Stimulated activated CD4-positive, alpha-beta T cell treated with anti-CD3 and anti-CD28 coated beads, Interleukin-15, amount 100 ng/mL, for 48 hours (primary cell): ENCODE measurements at places on chromosomes 7 and 10.

DNA sequence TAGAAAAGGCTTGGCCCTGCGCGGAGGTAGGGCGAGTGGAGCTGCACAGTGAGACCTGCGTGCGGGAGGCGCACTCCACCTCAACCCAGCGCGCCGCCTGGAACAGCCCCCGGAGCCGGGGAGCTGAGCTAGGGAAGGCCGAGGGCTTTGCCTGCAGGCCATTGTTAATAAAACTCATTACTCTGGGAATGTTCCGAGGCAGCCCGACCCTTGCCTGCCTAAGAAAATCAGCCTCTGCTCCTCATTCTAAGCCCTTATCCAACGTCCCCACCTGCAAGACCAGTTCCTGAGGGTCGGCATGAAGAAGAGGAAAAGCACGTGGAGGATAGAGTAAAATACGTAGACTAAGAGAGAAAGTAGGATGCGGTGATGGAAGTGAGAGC, 55.3 kb downstream of the C7orf25 start:
- DNase-seq: no peak

- no peak for DNase-seq
Observed at GRCh38 chr7:68994841-68995240, 603.4 kb upstream of the AUTS2 start.

DNA sequence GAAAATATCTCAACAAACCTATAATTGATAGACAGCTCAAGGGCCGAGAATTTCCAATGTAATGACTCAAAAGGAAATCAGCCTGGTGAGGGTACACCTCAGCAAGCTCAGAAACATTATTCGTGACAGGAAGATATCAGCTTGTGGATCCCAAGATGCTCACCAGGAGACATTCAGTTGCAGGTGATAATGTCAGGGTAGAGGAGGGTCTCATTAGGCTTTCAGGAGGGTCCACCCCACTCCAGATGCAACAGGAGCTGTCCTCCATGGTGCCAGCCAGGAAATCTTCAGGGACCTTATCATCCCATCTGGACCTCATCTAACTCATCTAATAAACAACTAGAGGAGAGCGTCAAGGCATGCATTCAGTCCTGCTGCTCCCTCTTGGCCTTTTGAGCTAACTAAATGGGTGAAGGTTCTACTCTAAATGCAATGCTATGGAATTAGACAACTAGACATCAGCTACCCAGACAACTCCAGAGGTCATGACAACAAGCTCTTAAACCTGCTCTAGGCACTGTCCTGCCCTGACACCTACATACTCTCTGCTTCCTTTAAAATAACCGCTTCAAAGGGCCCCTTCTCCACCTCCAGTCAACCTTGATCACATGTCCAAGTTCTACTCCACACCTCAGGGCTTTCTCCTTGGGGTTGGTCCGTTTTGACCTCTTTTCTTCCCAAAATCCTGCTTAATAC, 4.3 kb upstream of the GIMAP5 start:
- no peak for DNase-seq

DNA sequence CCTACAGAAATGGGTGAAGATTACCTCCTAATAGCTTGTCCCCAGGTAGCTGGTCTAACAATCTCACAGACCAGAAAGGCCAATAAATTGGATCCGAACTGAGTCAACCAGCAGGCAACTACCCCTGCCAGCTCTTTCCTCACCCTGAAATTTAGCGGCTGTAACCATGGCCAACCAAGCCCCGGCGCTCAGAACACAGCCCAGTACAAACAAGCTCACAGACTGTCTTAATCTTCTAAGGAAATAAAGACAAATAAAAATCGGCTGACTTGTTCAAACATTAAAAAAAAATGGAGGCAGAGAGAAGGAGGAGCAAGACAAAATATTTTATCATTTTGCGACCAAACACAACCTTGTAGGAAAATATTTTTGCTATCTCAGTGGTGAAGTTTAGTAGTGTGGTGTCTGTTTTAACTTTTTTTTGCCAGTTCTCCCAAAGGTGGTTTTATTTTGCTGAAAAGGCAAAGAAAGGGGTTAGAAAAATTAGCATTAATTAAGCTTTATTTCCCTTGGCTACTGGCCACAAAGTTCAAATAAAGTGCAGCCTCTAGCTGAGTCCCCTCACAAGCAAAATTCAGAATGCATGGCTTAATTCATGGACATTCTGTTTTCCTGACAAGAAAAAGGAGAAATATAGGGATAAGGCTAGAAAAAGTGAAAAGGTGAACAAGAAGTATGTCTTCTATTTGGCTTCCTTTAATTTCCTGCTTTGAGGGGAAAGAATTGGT, 313.0 kb upstream of the NPVF start:
- no peak for DNase-seq

GRCh38 chr10:132332433-132332754, 401 bp downstream of the LRRC27 start:
- DNase-seq: no peak

- DNase-seq: no peak
Observed at GRCh38 chr7:90597563-90598253, 1.6 kb downstream of the CDK14 start.

DNA sequence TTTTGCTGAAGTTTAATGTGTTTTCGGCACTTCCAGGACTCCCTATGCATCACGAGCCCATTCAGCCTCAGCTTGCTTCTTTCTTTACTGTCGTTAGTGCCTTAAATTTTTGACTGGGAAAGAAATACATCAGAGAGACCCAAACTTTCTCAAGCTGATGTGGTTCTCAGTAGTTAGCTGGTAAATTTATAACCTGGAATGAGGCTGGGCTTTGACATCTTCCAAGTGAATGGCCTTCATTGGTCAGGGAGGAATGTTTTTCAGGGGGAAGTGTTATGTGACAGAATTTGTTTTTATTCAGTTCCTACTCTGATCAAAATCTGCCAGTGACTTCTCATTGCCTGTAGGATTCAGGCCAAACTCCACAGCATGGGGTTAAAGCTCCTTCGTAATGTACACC, 296.9 kb downstream of the SORCS3 start:
- no peak for DNase-seq

DNA sequence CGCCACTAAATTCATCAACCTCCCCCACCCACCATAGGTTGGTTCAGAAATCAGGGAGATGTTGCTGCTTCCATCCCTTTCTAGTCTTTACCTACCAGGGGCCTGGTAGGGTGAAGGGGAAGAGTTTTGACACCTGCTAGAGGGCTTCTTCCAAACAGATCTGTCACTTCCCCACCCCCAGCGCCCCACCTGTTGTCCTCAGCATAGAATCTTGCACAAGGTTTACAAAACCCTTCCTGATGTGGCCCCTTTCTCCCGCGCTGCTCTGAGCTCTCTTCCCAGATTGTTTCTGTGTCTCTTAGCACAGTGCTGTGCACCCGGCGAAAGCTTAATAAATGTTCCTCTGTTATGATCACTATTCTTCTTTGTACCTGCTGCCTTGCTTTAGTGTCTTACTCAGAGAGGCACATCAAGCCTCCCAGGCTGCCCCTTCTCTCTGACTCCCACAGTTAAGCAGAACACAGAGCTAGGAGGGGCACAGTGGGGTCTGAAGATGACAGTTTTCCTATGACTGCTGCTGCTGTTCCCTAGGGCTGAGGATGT, 11.2 kb upstream of the C10orf95 start:
- no peak for DNase-seq

DNA sequence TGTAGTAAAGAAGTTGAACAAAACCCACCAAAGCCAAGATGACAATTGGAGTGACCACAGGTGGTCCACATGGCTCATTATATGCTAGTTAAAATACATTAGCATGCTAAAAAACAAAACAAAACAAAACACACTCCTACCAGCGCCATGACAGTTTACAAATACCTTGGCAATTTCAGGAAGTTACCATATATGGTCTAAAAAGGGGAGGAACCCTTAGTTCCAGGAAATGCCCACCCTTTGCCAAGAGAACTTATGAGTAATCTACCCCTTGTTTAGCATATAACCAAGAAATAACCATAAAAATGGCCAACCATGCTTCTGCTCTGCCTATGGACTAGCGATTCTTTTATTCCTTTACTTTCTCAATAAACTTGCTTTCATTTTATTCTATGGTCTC, 979.1 kb upstream of the POT1 start:
- DNase-seq: no peak

GRCh38 chr7:44147026-44147991, 6.2 kb upstream of the MYL7 start:
- no peak for DNase-seq

DNA sequence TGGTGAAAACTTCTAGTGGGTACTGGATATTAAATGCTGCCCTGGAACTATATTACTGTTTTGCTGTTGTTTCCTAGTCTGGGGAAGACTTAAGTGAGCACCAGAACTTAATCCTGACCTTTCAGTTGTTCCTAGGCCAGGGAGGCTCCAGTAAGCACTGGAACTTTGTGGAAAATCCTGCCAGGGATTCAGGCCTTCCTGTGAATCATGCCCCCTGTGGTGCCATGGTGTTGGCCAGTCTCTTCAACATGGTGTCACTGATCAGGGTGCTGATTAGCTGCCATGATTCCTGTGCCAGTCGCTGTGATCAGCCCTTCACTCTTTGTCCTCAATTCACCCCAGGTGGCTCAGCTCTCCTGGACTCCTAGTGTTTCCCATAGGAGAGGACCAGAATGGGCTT, 8.5 kb upstream of the AOAH start:
- no peak for DNase-seq

- no peak for DNase-seq
Observed at GRCh38 chr10:89129911-89130310, 77.2 kb downstream of the CH25H start.

DNA sequence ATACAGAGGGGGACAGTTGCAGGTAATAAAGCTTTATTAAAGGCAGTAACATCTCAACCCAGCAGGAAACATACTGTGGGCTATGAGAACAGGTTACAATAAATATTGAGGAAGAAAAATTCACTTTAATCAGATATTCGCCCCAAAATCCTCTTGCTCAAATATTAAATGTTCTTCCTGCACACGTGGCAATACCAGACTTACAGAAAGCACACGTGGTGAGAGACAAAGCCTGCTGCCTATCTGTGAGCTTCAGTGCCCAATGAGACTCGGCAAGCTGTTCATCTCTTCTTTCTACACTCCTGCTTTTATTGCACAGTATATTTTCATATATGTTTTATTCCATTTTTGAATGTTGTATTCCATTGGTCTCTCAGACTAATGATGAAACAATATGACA, 113.2 kb downstream of the OR13A1 start:
- no peak for DNase-seq

GRCh38 chr7:87628780-87629569, 777 bp downstream of the RUNDC3B start:
- DNase-seq: peak; percentile 14

GRCh38 chr7:69204943-69205342, 393.3 kb upstream of the AUTS2 start:
- no peak for DNase-seq

DNA sequence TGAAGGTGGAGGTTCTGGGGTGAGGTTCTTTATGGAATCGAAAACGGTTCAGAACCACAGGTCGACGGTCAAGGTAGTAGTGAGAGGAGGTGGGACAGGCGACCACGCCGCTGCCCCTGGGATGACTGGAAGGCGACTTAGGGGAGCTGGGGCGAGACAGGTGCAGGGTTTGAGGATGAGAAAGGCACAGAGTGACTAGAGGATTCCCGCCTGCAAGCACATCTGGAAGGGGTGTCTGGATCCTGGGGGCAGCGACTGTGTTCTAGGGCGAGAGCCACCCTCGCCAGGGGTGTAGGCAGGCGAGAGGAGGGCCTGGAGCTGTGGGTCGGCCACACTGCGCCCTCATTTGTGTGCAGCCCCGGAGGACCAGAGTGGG, 468 bp upstream of the IRF5 start:
- no peak for DNase-seq

DNA sequence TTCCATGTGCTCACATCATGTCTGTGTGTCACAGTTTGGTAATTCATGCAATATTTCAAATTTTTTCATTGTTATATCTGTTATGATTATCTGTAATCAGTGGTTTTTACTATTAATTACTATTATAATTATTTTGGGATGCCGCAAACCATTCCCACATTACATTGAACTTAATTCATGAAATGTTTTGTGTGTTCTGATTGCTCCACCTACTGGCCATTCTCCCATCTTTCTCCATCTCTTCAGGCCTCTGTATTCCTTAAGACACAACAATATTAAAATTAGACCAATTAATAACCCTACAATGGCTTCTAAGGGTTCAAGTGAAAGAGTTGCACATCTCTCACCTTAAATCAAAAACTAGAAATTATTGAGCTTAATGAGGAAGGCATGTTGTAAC, 398.5 kb downstream of the PCDH15 start:
- DNase-seq: no peak

DNA sequence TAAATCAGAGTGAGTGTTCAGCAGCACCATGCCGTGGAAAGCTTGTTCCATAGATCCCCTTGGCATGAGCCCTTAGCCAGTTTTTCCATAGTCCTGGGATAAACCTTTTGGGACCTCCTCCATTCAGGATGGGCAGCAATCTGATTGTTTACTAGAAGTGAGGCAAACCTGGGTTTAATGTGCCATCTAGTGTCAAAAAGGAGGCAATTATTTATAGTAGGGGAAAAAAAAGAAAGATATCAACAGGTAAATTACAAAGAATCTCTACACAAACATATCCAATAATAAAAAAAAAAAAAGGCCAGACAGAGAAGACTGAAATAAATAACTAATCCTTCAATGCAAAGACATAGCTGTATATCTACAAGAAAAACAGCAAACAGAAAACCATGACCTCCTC, 229.0 kb upstream of the STK17A start:
- no peak for DNase-seq

DNA sequence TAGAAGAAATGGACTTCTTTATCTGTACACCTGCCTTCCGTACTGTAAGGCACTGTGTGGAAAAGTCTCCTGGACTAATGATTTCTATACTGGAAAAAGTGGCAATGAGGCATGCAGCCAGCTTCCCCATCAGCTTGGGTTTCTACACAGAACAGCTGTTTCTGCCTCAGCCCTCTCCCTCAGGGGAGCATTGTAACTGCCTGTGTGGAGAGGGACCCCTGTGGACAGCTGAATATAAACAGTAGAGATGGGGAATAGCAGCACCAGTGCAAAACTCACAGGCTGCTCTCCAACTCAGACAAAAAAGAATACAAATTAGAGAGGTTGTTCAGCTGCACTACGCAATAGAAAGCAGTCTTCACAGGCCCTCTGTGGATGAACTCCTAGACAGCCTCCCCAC, 451.3 kb upstream of the MBL2 start:
- DNase-seq: no peak

DNA sequence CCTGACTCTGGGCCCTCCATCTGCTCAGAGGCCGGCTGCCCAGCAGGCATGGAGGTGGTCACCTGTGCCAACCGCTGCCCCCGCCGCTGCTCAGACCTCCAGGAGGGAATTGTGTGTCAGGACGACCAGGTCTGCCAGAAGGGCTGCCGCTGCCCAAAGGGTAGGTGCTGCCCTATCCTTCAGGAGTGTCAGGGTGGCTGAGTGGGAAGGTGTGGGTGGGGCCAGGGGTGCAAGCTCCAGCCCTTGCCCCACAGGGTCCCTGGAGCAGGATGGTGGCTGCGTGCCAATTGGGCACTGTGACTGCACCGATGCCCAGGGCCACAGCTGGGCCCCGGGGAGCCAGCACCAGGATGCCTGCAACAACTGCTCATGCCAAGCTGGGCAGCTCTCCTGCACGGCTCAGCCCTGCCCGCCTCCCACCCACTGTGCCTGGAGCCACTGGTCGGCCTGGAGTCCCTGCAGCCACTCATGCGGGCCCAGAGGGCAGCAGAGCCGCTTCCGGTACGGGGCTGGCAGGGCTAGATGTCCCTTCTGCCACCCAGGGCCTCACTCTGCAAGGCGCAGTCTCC, 17.5 kb upstream of the ZNF862 start:
- no peak for DNase-seq

- no peak for DNase-seq
Observed at GRCh38 chr7:138625849-138626230, 75.3 kb downstream of the SVOPL start.

GRCh38 chr10:127978481-127978880, 71.6 kb downstream of the PTPRE start:
- no peak for DNase-seq
